ENCODE measurements at places on chromosomes 1 and 21.

DNA sequence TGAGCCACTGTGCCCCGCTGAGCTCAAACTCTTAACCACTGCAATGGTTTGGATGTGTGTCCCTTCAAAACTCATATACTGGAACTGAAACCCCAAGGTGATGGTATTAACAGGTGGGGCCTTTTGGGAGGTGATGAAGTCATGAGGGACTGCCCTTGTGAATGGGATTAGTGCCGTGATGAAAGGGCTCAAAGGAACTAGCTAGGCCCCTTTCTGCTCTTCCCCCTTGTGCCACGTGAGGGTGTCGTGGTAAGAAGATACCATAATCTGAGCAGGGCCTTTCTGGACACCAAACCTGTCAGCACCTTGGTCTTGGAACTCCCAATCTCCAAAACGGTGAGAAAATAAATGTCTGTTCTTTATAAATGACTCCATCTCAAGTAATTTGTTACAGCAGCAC is 45.5 kb upstream of the SPOCD1 start:
- DNase-seq = no peak

DNA sequence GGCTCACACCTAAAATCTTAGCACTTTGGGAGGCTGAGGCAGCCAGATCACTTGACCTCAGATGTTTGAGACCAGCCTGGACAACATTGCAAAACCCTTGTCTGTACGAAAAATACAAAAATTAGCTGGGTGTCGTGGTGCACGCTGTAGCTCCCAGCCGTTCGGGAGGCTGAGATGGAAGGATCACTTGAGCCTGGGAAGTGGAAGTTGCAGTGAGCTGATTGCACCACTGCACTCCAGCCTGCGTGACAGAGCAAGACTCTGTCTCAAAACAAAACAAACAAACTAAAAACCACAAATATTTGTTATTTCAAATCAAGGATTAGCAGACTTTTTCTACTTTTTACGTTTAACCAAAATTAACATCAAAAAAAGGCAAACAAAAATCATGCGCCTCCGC is 31.3 kb downstream of the INKA2 start:
- DNase-seq = no peak

DNA sequence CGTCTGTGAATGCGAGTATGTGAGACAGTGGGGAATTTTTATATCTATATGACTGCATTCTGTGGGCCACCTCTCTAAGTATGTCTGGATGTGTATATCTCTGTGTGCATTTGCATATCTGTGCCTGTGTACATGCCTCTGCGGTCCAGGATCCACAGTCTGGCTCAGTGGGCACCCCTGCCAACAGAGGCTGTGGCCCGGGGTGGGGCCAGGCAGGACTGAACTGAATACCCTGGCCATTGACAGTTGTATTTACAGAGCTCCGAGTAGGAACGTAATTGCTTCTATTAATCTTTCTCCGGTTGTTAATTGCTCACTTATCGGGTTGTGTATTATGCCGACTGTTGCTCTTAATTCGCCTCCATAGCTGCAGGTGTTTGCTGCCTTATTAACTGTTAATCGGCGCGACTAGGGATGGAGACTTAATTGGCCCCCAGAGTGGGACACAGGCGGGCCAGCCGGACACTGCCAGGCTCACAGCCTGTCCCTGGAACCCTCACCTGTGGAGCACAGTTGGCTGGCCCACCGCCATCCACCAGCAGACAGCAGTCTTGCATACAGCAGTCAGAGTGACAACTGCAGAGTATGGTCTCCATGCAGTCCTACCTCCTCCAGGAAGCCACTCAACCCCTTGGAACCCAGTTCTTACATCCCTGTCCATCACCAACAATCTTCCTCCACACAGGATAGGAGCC is 22.4 kb upstream of the ADGRB2 start:
- DNase-seq = no peak

GRCh38 chr1:40899230-40899870 is 37.2 kb upstream of the CITED4 start:
- no peak for DNase-seq

- DNase-seq = no peak
These were observed 2.7 kb downstream of the SCCPDH start for GRCh38 chr1:246726881-246727280.

GRCh38 chr1:50976890-50977574 is 7.0 kb downstream of the CDKN2C start:
- DNase-seq = no peak

GRCh38 chr1:37814252-37814651 is 6.2 kb upstream of the YRDC start:
- DNase-seq = no peak

DNA sequence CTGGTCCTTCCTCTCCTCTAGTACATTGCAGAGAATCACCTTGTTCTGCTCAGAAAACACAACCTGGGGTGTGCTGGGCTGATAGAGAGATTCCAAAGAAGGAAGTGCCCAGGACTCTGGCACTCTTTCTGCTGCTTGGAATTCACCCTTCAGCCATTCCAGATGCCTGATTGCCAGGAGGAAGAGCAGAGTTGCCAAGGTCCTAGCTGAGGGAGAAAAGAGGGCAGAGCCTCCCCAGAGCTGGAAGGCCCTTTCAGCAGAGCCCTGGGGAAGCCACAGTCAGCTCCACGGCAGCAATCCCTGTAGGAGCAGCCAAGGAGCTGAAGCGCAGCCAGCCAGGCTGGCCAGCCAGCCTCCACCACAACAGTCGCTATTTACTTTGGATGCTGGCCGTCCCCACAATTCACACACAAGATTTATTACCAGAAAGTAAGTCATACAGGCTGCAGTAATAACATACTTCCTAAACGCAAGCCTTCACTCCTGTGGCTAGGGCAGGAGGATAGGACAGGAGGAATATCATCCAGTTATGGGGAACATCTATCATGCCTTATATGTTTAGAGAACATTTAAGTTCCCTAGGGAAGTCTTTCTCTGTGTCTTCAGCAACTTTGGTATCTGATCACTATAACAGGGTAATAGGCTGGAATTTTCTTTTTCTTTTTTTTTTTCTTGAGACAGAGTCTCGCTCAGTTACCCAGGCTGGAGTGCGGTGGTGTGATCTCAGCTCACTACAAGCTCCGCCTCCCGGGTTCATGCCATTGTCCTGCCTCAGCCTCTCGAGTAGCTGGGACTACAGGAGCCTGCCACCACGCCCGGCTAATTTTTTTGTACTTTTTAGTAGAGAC is 36.6 kb upstream of the SLC44A3 start:
- DNase-seq = no peak

GRCh38 chr1:11463177-11463576 is 15.8 kb upstream of the DISP3 start:
- no peak for DNase-seq

GRCh38 chr1:48960320-48960719 is 183.6 kb upstream of the BEND5 start:
- DNase-seq = no peak

DNA sequence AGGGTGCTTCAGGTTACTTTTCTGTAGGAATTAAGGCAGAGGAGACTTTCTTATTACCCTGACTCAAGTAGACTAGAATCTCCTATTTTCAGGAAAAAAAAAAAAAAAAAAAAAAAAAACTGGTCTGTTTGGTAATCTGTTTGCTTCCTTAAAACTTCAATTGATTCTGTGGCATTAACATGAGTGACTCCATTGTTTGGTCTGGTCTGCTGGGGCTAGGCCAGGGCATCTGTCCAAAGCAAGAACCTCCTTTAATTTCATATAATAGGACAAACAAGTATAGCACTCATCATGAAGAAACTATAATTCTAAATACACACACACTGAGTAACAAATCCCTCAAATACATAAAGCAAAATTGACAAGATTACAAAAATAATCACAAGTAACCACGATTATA is 32.9 kb upstream of the LRRC7 start:
- no peak for DNase-seq

DNA sequence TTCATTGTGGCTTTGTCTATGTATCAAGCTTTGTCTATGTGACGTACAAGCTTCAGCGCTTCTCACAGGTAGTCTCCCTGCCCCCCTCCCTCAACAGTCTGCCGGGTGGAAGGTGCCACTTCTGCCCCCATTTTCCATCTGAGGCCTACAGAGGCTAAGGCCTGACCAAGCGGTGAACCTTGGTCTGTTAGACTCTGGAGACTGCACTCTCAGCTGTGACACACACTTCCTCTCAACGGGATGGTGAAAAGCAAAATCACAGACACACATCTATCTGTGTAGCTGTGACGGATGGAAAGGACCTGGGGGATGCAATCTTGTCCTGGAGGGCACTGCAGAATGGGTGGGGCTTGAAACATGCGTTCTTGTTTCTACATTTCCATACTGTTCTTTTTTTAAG is 152.9 kb upstream of the EDN2 start:
- DNase-seq = no peak

- no peak for DNase-seq
These were observed 598.3 kb upstream of the ZP4 start for GRCh38 chr1:238489006-238489405.
